Hepatocyte (in vitro differentiated cells): ENCODE measurements at places on chromosomes 1 and 21. TPM values are rescaled to one million over a fixed set of nuclear protein-coding genes. Genes with fewer than 3 reads are reported as not detected.
A peak's percentile ranks its signal among the peaks of the same experiment; 100 is the strongest.

- H3K27me3 ChIP-seq, result no peaks in the 10 kb centered on the region
These were observed 776 bp downstream of the KDM1A start for GRCh38 chr1:23019863-23020625.

DNA sequence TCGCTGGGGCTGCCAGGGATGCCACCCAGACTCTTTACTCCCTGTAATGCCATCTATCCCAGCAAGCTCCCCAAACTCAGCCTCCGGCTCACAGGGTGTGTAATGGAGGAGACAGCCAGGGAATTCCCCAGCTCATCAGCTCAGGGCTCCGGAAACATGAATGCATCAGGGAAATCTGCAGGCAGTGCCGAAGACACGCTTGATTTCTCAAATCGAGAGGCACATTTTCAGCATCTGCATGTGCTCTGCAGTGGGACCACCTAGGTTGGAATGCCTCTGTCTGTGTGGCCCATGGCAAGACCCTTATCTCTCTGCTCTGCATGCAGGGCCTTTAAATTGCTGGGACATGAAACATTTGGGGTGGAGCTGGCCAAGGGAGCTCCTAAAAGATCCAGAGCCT is 170.1 kb downstream of the TRABD2B start:
- no peak overlapping the region for H3K4me3 ChIP-seq
- H3K27ac ChIP-seq, result no peak overlapping the region
- DNase-seq, result peak; percentile 27
- H3K36me3 ChIP-seq, result no peaks in the 10 kb centered on the region
- H3K27me3 ChIP-seq, result no peaks in the 10 kb centered on the region

DNA sequence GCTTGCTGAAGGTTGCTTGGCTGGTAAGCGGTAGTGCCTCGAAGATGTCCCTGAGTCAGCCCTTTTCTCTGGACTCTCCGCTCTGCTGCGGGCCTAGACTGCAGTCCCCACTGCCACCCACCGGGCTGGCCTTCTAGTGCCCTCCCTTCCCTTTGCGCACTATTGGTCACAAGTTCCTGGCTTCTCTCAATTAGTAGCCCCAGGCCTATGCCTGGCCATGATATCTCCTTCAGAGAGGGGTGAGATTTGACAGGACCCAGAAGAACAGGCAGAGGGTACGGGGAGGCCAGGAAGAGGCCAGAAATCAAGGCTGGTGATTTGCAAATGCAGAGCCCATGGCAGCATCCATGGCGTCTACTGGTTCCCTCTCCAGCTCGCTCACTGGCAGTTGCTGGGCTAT is 207.7 kb downstream of the HIVEP3 start:
- no peaks in the 10 kb centered on the region for H3K36me3 ChIP-seq
- DNase-seq, result no peak
- peaks cover 7% of the 10 kb centered on the region for H3K4me1 ChIP-seq
- no peak overlapping the region for H3K27ac ChIP-seq
- no peaks in the 10 kb centered on the region for H3K27me3 ChIP-seq
- H3K4me3 ChIP-seq, result no peak overlapping the region

DNA sequence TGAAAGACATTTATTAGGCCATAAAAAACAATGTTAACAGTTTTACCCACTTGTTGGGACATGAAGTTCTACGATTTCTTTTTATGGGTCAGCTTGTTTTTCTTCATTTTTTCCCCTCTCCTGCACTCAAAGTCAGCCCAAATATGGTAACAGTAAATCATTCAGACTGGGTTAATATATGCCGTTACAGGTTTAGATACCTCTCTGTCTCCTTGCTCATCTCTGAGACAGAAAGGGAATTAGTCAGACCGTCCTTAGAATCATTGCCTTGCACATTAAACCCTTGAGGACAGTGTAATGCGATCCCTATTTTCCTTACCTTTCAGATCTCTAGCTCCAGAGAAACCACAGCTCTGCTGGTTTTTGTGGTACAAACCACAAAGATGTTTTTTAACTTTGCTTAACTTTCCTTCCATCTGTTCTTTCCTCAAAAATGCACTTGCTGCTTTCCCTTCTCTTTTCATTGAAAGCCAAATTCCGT is 613.3 kb downstream of the PLPP3 start:
- H3K27me3 ChIP-seq, result no peaks in the 10 kb centered on the region
- no peak overlapping the region for H3K4me3 ChIP-seq
- H3K4me1 ChIP-seq, result no peaks in the 10 kb centered on the region
- no peak for DNase-seq
- no peaks in the 10 kb centered on the region for H3K36me3 ChIP-seq

DNA sequence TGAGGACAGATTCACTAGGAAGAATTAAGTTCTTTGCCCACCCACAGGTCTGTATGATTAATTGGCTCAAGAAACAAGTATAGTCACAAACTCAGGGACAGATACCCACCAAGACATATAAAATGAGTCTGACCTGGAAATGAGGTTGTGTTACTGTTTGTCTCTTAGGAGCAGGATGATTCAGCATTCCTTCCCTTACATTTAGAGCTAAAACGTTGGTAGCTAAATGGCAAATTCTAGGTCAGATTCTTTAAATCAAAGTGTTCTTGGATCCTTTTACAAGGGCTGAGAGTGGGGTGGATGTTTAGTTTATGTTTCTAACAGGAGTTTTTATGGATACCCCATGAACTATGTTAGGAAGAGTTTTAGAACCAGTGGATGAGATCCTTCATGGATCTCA is 4.7 kb downstream of the RIMKLA start:
- H3K4me3 ChIP-seq, result no peak overlapping the region
- peaks cover 22% of the 10 kb centered on the region for H3K27me3 ChIP-seq
- H3K27ac ChIP-seq, result no peak overlapping the region
- DNase-seq, result no peak
- H3K4me1 ChIP-seq, result no peaks in the 10 kb centered on the region

NGF gene
- 0.37 and 0.64 TPM in 2 replicates for total RNA-seq

- H3K4me1 ChIP-seq, result no peaks in the 10 kb centered on the region
- no peaks in the 10 kb centered on the region for H3K36me3 ChIP-seq
These were observed 70.9 kb upstream of the HMCN1 start for GRCh38 chr1:185663332-185663731.

OVAAL gene
- not detected in 2 replicates for total RNA-seq

- H3K4me1 ChIP-seq, result peaks cover 30% of the 10 kb centered on the region
- peak overlapping the region; percentile 93 for H3K27ac ChIP-seq
- H3K27me3 ChIP-seq, result no peaks in the 10 kb centered on the region
These were observed 16.1 kb upstream of the KCNE1 start for GRCh38 chr21:34528131-34528561.

- H3K4me3 ChIP-seq, result no peak overlapping the region
- no peak for DNase-seq
- H3K4me1 ChIP-seq, result no peaks in the 10 kb centered on the region
- H3K27ac ChIP-seq, result no peak overlapping the region
These were observed 414.3 kb upstream of the NR5A2 start for GRCh38 chr1:199612976-199613774.

DNA sequence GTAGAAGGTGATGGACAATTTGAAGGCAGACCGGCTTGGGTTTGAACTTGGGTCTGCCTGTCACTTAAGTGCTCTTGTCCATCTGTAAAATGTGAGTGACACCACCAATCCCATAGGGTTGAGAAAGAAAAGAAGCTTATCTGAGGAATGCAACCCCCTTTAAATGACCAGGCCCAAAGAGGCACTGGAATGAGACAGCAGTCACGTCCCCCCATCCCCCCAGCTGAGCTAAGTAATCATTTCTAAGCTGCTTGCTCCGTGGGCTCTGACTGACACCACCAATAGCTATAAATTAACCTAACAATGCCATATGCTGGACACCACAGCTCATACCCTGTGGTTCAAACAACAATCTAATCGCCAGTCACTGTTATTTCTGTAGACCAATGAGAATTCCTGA is 15.1 kb downstream of the LCA5L start:
- no peak overlapping the region for H3K4me3 ChIP-seq
- no peaks in the 10 kb centered on the region for H3K4me1 ChIP-seq
- DNase-seq, result no peak
- no peak overlapping the region for H3K27ac ChIP-seq

ZFP69 gene
- total RNA-seq, result 2.1 and 2.3 TPM in 2 replicates

AMY1C gene
- total RNA-seq, result not detected in 2 replicates

DNA sequence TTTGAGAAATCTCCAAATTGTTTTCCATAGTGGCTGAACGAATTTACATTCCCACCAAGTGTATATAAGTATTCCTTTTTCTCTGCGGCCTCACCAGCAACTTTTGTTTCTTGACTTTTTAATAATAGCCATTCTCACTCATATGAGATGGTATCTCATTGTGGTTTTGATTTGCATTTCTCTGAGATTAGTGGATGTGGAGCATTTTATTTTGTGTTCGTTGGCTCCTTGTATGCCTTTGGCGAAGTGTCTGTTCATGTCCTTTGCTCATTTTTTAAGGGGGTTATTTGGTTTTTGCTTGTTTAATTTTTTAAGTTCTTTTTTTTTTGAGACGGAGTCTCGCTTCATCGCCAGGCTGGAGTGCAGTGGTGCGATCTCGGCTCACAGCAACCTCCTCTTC is 45.1 kb upstream of the MPC2 start:
- no peaks in the 10 kb centered on the region for H3K4me1 ChIP-seq
- no peaks in the 10 kb centered on the region for H3K27me3 ChIP-seq
- no peaks in the 10 kb centered on the region for H3K36me3 ChIP-seq
- no peak overlapping the region for H3K4me3 ChIP-seq
- no peak overlapping the region for H3K27ac ChIP-seq

DNA sequence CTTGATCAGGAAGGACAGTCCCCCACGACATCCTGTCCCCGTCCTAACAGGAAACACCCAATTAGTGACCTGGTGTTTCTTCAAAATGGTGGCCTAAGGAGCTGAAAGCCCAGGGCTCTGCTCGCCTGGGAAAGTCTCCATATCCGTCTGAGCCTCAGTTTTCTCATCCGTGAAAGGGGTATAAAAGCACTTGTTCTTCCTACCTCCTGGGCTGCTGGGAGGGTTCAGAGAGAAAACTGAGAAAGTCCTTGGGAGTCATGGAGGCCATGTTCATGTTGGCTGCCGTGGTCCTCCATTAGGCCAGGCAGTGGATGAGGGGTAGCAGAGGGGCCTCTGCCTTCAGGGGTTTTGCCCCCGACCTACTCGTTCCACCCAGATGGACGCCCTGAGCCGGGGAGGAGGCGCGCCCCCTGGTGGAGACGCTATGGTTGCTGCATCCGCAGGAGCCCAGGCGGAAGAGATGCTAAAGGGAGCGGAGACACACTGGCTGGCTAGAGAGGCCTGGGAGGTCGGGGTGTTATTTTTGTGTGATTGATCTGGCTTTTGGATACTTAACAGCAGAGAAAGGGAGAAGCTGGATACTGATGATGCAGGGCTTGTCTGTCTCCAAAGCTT is 113.5 kb downstream of the PRDM2 start:
- H3K27me3 ChIP-seq, result no peaks in the 10 kb centered on the region
- no peak overlapping the region for H3K27ac ChIP-seq
- H3K36me3 ChIP-seq, result no peaks in the 10 kb centered on the region
- no peaks in the 10 kb centered on the region for H3K4me1 ChIP-seq
- no peak overlapping the region for H3K4me3 ChIP-seq
- DNase-seq, result peak; percentile 43

B3GALT2 gene
- total RNA-seq, result 7.9 and 9.7 TPM in 2 replicates

GRCh38 chr21:30719401-30719800 is 824 bp upstream of the KRTAP21-3 start:
- peak; percentile 17 for DNase-seq
- H3K27ac ChIP-seq, result no peak overlapping the region

TP73 gene
- 0.16 and 0.47 TPM in 2 replicates for total RNA-seq

GRCh38 chr1:19976317-19977003 is 3.0 kb downstream of the PLA2G2A start:
- no peak for DNase-seq
- no peak overlapping the region for H3K4me3 ChIP-seq
- no peaks in the 10 kb centered on the region for H3K27me3 ChIP-seq
- no peaks in the 10 kb centered on the region for H3K36me3 ChIP-seq
- peak overlapping the region; percentile 48 for H3K27ac ChIP-seq

PAFAH2 gene
- 19.6 and 24.6 TPM in 2 replicates for total RNA-seq

DNA sequence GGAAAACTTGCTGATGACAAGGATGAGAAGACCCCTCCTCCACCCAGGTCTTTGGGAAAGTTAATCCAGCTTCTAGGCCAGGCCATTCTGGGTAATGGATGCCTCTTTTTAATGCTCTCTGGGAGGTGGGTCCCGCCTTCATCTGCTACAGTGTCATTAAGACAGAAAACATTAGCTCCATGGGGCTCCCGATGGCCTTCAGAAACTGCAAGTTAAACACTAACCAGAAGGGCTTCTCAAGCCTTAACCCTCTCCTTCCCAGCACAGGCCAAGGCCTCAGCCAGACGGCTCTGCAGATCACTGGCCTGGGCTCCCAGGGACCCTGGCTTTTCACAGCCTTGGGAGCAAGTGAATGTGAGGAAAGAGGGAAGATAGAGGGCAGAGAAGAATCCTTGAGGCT is 364.9 kb downstream of the MATN1 start:
- peaks cover 8% of the 10 kb centered on the region for H3K4me1 ChIP-seq
- H3K27ac ChIP-seq, result no peak overlapping the region
- no peaks in the 10 kb centered on the region for H3K27me3 ChIP-seq
- peak; percentile 46 for DNase-seq
- H3K4me3 ChIP-seq, result no peak overlapping the region
- H3K36me3 ChIP-seq, result no peaks in the 10 kb centered on the region

ASTN1 gene
- total RNA-seq, result 0.44 and 1.1 TPM in 2 replicates

DNA sequence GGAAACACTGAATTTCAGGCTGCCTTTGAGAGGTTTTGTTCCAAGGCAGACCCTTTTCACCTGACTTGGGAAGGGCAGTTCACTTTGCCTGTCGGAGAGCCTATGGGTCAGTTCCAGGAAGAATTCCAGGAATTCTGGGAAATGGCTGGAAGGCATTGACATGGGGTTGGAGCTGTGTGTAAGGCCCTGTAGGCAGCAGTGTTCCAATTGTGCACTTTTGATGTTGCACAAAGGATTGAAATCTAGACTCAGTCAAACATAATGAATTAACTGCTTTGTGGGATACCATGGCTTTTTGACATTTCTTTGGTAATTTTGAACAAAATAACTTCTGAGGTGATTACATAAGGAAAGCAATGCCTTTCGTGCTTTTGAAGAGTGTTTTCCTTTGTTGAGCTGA is 184.6 kb downstream of the SDCCAG8 start:
- H3K4me3 ChIP-seq, result no peak overlapping the region
- no peaks in the 10 kb centered on the region for H3K27me3 ChIP-seq
- no peak for DNase-seq

MYCL gene
- 6.3 and 10.6 TPM in 2 replicates for total RNA-seq

SAMSN1 gene
- total RNA-seq, result 1.2 and 1.7 TPM in 2 replicates

FAM151A gene
- 9.8 and 15.7 TPM in 2 replicates for total RNA-seq

CELA3B gene
- total RNA-seq, result 0.33 TPM in 1 of 2 replicates, not detected in the other

ROR1 gene
- total RNA-seq, result 27.7 and 28.3 TPM in 2 replicates

LRRC8C gene
- total RNA-seq, result 1.0 and 1.5 TPM in 2 replicates

- peaks cover 25% of the 10 kb centered on the region for H3K4me1 ChIP-seq
- no peaks in the 10 kb centered on the region for H3K27me3 ChIP-seq
- no peaks in the 10 kb centered on the region for H3K36me3 ChIP-seq
- peak overlapping the region; percentile 60 for H3K27ac ChIP-seq
- no peak for DNase-seq
These were observed 42.7 kb upstream of the ATP1A1 start for GRCh38 chr1:116330342-116330652.
